CD8-positive, alpha-beta memory T cell (primary cell): ENCODE measurements at places on chromosomes 1 and 21. TPM values are rescaled to one million over a fixed set of nuclear protein-coding genes. Genes with fewer than 3 reads are reported as not detected.

DNA sequence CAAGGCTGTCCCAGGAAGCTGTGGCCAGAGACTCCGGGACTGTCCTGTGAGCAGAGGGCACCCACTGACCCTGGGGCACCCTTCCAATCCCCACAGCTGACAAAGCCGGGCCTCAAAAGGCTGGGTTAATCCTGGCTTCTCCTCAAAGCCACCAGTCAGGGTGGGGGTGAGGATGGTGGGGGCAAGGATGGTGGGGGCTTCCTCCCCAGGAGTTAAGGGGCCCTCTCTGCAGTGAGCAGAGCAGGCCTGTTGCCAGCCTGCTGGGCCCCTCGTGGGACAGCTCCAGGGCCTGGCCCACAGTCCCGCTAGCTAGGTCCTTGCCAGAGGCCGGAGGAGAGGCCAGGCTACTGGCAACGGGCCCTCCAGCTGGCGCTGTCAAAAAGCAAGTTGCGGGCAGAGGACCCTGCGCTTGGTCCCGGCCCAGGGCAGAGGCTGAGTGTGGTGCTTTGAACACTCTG lies 37.9 kb upstream of the CCDC27 start:
- no peak overlapping the region for H3K27ac ChIP-seq
- no peaks in the 10 kb centered on the region for H3K27me3 ChIP-seq
- no peaks in the 10 kb centered on the region for H3K36me3 ChIP-seq
- no peak for DNase-seq
- peaks cover 2% of the 10 kb centered on the region for H3K4me1 ChIP-seq
- no peak overlapping the region for H3K4me3 ChIP-seq

DNA sequence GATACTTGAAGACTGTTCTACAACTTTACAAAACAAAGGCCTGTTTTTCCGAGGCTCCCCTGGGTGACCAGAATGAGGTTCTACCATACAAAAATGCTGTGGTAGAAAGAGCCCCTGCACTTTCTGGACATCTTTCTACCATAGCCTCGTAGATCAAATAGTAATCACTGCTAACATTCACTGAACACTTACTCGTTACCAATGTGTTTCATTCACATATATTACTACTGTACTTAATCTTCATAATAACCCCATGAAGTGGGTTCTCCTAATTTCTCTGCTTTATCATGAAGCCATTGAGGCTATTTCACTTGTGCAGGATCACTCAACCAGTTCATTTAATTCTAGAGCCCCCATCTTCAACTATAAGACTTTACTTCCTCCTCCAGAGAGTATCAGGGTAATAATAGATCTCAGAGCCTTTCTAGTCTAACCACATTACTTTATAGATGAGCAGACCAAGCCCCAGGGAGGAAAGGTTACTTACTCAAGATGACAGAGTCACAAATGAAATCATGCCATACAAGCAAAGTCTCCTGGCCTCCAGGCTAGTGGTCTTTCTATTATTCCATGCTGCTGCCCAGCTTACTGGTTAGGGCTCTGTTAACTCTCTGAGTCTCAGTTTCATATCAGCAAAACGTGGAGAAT lies 46.7 kb upstream of the OSBPL9 start:
- no peaks in the 10 kb centered on the region for H3K36me3 ChIP-seq
- H3K4me3 ChIP-seq = no peak overlapping the region
- H3K27ac ChIP-seq = no peak overlapping the region
- no peaks in the 10 kb centered on the region for H3K27me3 ChIP-seq

The SRM gene
- total RNA-seq = 438 TPM

The PLA2G4A gene
- total RNA-seq = 1.5 TPM

DNA sequence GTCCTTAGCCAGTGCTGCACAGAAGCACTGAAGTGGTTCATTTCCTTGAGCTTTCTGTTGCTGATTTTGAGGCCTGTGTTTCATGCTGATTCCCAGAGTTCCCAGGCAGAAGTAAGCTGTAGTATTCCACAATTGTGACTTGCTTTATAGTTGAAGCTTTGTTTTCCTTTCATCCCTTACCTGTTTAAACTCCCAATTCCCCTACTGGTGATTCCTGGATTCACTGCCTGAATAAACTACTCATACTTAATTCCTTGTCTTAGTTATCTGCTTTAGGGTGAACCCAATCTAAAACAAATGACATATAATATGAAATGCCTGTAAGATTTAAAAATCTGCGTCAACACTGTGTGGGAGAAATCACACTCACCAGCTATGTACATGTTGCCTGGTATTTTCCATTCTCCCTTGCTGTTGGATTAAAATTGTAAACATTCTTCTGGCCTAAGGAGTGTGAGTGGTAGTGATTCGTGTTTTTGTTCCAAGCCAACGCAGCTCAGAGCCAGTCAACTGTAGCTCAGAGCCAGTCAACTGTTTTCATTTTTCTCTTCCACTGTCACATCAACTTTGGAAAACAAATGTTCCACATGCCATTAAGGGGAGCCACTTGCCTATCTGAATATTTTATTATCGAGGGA lies 879.4 kb downstream of the MRPL39 start:
- H3K4me1 ChIP-seq = no peaks in the 10 kb centered on the region
- H3K4me3 ChIP-seq = no peak overlapping the region
- no peaks in the 10 kb centered on the region for H3K27me3 ChIP-seq
- H3K36me3 ChIP-seq = no peaks in the 10 kb centered on the region

DNA sequence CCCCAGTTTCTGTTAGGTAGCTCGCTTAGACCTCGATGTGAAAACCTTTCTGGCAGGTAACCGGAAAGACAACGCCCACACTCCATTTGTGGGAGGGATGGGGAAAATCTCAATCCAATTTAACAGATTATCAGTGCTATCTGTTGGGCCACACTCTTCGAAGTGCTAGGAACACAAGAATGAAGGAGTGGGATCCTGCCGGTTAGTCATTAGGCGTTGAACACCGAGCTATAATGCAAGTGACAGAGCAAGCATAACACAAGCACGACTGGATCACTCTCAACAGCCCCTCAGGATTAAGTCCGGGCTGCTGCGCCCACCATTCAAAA lies 531 bp downstream of the SNIP1 start:
- H3K36me3 ChIP-seq = no peaks in the 10 kb centered on the region
- H3K27ac ChIP-seq = peak overlapping the region; percentile 94
- no peaks in the 10 kb centered on the region for H3K27me3 ChIP-seq
- peaks cover 18% of the 10 kb centered on the region for H3K4me1 ChIP-seq
- DNase-seq = no peak
- H3K4me3 ChIP-seq = peak overlapping the region; percentile 97
